ENCODE measurements at places on chromosomes 2 and 18.

DNA sequence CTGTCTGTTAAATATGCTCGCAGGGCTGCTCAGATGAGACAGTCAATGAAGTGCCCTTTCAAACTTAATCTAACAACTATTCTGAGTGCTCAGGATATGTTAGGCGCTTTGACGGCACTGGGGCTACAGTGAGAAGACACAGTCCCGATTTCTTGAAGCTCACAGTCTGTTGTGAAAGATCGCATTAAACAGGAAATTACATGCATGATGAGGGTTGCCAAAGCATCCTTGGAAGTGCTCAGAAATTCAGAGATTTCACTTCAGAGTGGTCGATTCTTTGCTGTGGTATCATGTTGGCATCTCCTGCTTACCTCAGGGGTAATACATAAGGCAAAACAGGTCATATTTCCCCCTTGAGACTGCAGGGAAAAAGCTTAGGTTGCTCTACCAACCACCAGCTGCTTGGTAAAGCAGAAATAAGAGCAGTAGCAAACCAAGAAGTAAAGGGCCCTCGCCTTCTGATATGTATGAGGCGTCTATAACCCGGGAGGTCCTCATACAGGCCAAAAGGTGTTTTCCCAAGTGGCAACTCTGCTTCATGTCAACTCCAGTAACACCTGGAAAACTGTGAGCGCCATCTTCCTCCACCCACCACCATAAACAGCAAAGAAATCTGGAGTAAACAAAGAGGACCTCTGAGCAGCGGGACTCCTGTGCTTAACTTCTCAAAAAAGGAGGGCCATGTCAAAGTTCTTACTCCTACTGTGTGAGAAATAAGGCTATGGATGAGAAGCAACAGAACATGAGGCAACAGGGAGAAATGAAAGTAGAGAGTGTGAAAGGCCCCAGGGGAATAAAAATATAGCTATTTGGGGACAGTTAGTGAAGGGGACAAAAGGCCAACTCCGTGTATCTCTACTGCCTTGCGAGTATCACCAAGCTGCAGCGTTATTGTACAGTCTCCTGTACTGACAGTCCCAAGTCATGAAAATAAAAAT lies 79.3 kb downstream of the CLHC1 start:
- no peak for DNase-seq

- no peak for DNase-seq
Observed at GRCh38 chr18:80105369-80106167, 3.5 kb upstream of the ADNP2 start.

GRCh38 chr18:42520138-42520537 lies 565.1 kb downstream of the PIK3C3 start:
- DNase-seq, result no peak

- DNase-seq, result peak; percentile 44
Observed at GRCh38 chr2:95345563-95346230, 48.5 kb downstream of the KCNIP3 start.

- no peak for DNase-seq
Observed at GRCh38 chr18:32358529-32358928, 112.2 kb downstream of the GAREM1 start.

DNA sequence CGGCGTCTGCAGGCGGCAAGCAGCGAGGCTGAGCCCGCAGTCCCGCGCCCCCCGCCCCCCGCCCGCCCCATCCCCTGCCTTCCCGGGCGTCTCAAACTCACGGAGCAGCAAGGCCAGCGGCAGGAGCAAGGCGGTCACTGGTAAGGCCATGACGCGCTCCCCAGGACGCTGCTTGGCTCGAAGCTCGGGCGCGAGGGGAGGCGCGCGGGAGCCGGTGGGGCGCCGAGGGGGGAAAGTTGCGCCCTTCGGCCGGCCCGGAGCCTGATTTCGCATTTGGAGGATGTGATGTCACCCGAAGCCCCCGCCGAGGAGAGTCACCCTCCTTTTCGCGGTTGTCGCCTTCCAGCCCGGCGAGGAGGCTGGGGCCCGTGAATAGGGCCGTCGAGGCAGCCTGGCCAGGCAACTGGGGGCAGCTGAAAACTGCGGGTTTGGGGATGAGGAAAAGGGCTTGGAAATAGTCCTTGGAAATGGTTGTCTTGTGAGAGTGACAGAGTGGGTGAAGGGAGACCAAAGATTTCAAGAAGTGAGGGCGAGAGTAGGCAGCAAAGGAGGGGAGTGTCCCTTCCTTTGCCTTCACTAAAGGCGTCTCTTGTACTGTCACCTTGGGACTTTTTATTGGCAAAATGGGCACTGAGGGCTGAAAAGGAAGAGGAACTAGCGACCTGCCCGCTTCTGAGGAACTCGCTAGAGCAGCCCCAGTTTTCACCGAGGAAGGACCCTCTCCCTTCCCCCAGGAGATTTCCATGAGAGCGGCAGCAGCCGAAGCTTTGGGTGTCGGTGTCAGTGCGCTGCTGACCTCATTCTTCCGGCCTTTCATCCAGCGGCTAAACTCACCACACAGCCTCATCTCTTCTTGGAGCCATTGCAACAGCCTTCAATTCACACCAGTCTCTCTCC lies at the start of gene CD8A:
TSS of gene CD8A (minus strand) at position 238 of the 897 bp plus-strand sequence. CDS start at position 150, 88 bp downstream.
- DNase-seq, result no peak

- no peak for DNase-seq
Observed at GRCh38 chr18:55637204-55637603, 49.2 kb upstream of the TCF4 start.

DNA sequence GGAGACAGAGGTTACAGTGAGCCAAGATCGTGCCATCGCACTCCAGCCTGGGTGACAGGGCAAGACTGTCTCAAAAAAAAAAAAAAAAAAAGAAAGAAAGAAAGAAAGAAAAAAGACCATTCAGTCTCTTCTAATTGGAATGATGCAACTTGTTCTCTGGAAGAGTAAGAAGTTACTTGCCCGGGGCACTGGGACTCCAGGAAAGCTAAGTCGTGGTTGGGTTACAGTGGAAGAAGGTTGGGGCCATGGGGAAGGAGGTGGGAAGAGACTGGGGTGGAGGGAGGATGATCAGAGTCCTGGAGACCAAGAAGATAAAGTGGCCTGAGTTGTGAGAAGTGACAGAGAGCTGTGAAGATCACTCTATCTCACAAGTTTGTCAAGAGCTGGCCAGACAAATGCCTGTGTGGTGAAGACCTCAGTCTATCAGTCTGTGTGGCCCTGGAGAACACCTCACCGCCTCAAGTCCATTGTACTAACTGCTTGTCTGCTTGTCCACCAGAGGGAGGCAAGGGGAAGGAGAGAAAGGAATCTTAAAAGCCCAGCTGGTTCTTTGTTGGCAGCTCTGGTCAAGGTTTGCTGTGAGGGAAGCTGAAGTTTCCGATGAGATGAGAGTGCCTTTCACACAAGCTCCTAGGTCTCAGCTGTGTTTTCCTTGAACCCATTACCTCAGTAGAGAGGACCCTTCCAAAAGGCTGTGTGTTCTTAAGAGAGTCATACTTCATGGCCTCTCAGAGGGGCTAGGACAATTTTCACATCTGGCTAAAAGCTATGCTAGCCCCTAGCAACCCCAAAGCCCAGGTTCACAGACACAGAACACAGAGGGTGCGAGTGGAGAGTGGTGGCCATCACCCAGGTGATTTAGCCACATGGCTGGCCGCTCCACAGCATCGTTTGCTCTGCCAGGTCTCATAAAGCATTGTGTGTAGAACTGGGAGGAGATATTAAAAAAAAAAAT lies 72.0 kb upstream of the TMEM178A start:
- DNase-seq, result no peak

DNA sequence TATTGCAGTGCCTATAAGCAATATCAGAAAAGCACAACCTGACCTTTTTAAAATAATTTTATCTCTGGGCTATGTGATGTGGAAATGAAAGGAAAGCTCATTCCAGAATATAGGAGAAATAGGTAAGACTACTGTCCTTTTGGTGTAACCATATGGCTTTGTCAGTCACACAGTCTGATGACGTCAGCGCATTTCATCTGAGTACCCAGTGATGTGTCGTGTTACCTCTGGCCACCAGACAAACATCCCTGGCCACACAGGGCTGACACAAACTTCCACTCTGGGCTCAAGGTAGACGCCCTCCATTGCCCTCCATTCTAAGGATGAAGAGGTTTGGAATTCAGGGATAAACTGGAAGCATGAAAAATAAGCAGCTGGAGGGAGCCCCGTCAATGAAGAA lies 506.7 kb downstream of the CMPK2 start:
- DNase-seq, result no peak

Data from activated CD8-positive, alpha-beta memory T cell treated with anti-CD3 and anti-CD28 coated beads for 1 hour (primary cell).